Skeletal muscle cell (primary cell): ENCODE measurements at places on chromosomes 11 and 22.

DNA sequence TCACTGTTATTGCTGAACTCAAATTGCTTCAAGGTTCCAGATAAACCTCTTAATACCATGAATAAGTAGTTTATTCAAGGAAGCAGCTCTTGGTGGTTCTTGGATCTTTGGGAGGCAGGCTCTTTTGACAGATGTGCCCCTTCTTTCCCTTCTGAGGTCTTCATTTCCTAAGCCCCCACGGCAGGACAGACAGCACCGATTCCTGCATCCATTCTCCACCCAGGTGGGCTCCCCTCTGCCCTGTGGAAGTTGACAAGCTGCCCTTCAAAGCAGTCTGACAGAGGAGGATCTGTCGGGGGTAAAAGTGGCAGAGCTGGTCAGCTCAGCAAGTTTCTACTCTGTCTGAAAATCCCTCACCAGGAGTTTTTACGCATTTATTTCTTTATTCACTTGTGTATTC lies 605.3 kb upstream of the B3GAT1 start:
- no peak for DNase-seq

- no peak for DNase-seq
These were observed 120.3 kb upstream of the FAT3 start for GRCh38 chr11:92104349-92104748.

GRCh38 chr11:68002938-68003845 lies 705 bp downstream of the UNC93B1 start:
- no peak for DNase-seq

- no peak for DNase-seq
These were observed 7.1 kb downstream of the INPPL1 start for GRCh38 chr11:72231396-72232259.

DNA sequence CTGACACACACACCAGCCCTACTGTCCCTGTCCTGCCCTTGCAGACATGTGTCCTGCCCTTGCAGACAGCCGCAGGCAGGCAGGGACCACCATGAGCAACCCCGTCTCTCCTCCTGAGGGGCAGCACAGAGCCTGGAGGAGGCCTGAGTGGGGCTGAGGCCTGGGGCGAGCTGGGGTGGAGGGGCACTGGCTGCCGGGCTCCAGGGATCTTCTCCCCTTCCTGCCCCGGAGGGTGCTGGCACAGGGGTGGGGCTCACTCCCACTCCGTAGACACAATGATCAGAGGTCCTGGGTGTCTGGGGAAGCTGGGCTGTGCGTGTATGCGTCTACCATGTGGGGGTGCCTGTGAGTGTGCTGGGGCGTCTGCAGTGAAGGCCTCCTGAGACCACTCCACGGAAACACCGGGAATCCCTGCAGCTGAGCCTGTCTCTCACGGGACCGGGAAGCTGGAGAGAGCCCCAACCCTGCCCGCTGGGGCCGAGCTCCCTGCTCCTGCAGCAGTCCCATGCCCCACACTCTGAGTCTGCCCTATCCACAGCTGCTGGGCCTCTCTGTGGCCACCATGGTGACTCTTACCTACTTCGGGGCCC lies 588 bp downstream of the TSPAN32 start:
- DNase-seq = no peak
